ENCODE measurements at places on chromosomes 5 and 9. TPM values are rescaled to one million over a fixed set of nuclear protein-coding genes. Genes with fewer than 3 reads are reported as not detected.

- H3K36me3 ChIP-seq, result no peaks in the 10 kb centered on the region
- peaks cover 6% of the 10 kb centered on the region for H3K4me1 ChIP-seq
- H3K4me3 ChIP-seq, result no peak overlapping the region
- H3K27ac ChIP-seq, result peak overlapping the region; percentile 37
These were observed 302.9 kb upstream of the PAPPA start for GRCh38 chr9:115850548-115851304.

BTNL3 gene
- total RNA-seq, result not detected

PCDHA9 gene
- total RNA-seq, result under 0.01 TPM

GRCh38 chr5:80753712-80754111 is 98.9 kb upstream of the DHFR start:
- peaks cover 2% of the 10 kb centered on the region for H3K36me3 ChIP-seq
- DNase-seq, result no peak
- H3K4me1 ChIP-seq, result 0 out of 2 replicates have a peak, but pooled peaks cover 2% of the 10 kb centered on the region
- H3K4me3 ChIP-seq, result no peak overlapping the region

DNA sequence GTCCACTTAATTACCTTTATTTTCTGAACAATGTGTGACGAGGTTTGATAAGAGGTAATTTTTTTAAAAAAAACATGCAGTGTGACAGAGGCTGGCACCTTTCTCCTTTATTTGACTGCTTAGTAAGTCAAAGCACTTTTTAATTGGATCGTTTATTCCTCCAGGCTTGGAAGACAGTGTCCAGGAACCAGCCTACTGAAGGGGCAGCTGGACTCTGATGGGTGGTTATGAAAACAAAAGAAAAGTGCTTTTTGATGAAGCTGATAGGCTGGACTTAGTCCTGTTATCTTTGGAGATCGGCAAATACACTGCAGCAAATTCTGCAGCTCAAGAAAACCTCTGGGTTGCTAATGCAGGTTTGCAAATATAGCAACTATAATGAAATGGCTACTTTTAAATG is 141.7 kb downstream of the DCP2 start:
- no peak overlapping the region for H3K4me3 ChIP-seq
- H3K27ac ChIP-seq, result no peak overlapping the region
- no peak for DNase-seq
- no peaks in the 10 kb centered on the region for H3K27me3 ChIP-seq
- H3K4me1 ChIP-seq, result peaks cover 18% of the 10 kb centered on the region

- peak; percentile 49 for DNase-seq
- H3K36me3 ChIP-seq, result no peaks in the 10 kb centered on the region
- no peak overlapping the region for H3K4me3 ChIP-seq
- H3K27ac ChIP-seq, result no peak overlapping the region
- no peaks in the 10 kb centered on the region for H3K27me3 ChIP-seq
These were observed 119.5 kb upstream of the MTAP start for GRCh38 chr9:21682981-21683380.

DNA sequence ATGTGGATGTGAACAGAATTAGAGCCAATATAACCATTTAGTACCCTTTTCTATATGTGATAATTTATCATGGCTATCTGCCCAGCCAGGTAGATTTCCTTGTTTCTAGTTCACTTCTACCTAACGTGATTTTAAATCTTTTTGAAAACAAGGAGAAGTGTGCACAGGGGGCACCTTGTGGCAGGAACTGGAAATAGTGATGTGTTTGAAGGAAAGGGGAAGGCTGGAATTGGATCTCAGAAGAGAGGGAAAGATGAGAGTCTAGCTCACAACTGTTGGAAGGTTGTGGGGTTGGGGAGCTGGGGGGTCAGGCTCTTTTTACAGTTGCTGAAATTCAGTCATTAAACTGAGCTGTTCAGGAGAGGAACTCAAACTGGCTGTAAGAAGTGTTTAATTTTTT is 219.5 kb downstream of the KCTD16 start:
- H3K4me3 ChIP-seq, result no peak overlapping the region
- no peaks in the 10 kb centered on the region for H3K4me1 ChIP-seq
- H3K27ac ChIP-seq, result no peak overlapping the region
- peak; percentile 0 for DNase-seq
- no peaks in the 10 kb centered on the region for H3K27me3 ChIP-seq

GRCh38 chr9:21402386-21403251 is 6.3 kb upstream of the IFNA8 start:
- no peak overlapping the region for H3K27ac ChIP-seq
- DNase-seq, result no peak
- H3K4me3 ChIP-seq, result no peak overlapping the region
- no peaks in the 10 kb centered on the region for H3K36me3 ChIP-seq
- H3K27me3 ChIP-seq, result peaks cover 45% of the 10 kb centered on the region
- no peaks in the 10 kb centered on the region for H3K4me1 ChIP-seq

- no peak for DNase-seq
- no peaks in the 10 kb centered on the region for H3K27me3 ChIP-seq
- no peaks in the 10 kb centered on the region for H3K36me3 ChIP-seq
- peak overlapping the region; percentile 95 for H3K27ac ChIP-seq
- H3K4me1 ChIP-seq, result peaks cover 43% of the 10 kb centered on the region
These were observed 146.2 kb upstream of the DMRT1 start for GRCh38 chr9:695252-695651.

- H3K36me3 ChIP-seq, result no peaks in the 10 kb centered on the region
- no peak overlapping the region for H3K4me3 ChIP-seq
- no peak overlapping the region for H3K27ac ChIP-seq
- DNase-seq, result no peak
- H3K4me1 ChIP-seq, result peaks cover 11% of the 10 kb centered on the region
- H3K27me3 ChIP-seq, result no peaks in the 10 kb centered on the region
These were observed 104.1 kb upstream of the SPRY4 start for GRCh38 chr5:142428773-142429473.

- H3K4me3 ChIP-seq, result no peak overlapping the region
- no peaks in the 10 kb centered on the region for H3K36me3 ChIP-seq
- peak; percentile 10 for DNase-seq
- no peaks in the 10 kb centered on the region for H3K4me1 ChIP-seq
- no peaks in the 10 kb centered on the region for H3K27me3 ChIP-seq
- no peak overlapping the region for H3K27ac ChIP-seq
These were observed 568.5 kb upstream of the RIOK2 start for GRCh38 chr5:97751540-97751939.

CD72 gene
- 0.36 TPM for total RNA-seq

C1QTNF2 gene
- total RNA-seq, result 0.72 TPM

CTNNAL1 gene
- 186 TPM for total RNA-seq

SLIT3 gene
- total RNA-seq, result 0.18 TPM

SPINK13 gene
- not detected for total RNA-seq

GARIN3 gene
- not detected for total RNA-seq

GRCh38 chr9:84600739-84601138 is 68.8 kb upstream of the NTRK2 start:
- H3K4me3 ChIP-seq, result no peak overlapping the region
- H3K27ac ChIP-seq, result no peak overlapping the region
- H3K36me3 ChIP-seq, result no peaks in the 10 kb centered on the region
- DNase-seq, result no peak

GRCh38 chr9:16031486-16031885 is 478.6 kb downstream of the CCDC171 start:
- H3K4me3 ChIP-seq, result no peak overlapping the region
- DNase-seq, result no peak
- H3K4me1 ChIP-seq, result peaks cover 27% of the 10 kb centered on the region
- H3K36me3 ChIP-seq, result no peaks in the 10 kb centered on the region
- no peaks in the 10 kb centered on the region for H3K27me3 ChIP-seq

GRCh38 chr9:13865869-13866268 is 448.1 kb downstream of the NFIB start:
- DNase-seq, result no peak
- no peaks in the 10 kb centered on the region for H3K36me3 ChIP-seq
- no peaks in the 10 kb centered on the region for H3K4me1 ChIP-seq
- no peaks in the 10 kb centered on the region for H3K27me3 ChIP-seq
- no peak overlapping the region for H3K27ac ChIP-seq

DNA sequence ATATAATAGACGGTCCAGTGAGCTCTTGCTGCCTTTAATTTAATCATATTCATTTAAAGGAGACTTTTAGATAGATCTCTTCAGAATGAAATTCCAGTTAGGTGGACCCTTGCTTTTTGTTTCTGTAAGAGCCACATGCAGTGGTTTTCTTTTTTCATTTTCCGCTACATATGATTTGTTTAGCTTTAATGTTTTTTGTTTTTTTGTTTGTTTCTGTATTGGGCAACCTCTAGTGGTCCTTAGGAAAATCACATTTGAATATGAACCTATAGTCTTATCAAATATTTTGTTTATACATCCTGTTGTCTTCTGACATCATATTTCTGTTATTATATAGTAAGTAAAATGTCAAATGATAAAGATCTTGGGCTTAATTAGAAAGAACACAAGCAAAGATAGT is 150.8 kb downstream of the HACD4 start:
- H3K4me3 ChIP-seq, result no peak overlapping the region
- H3K27ac ChIP-seq, result no peak overlapping the region
- H3K27me3 ChIP-seq, result no peaks in the 10 kb centered on the region
- H3K4me1 ChIP-seq, result no peaks in the 10 kb centered on the region
- no peak for DNase-seq

PRR16 gene
- total RNA-seq, result 10.6 TPM

DNA sequence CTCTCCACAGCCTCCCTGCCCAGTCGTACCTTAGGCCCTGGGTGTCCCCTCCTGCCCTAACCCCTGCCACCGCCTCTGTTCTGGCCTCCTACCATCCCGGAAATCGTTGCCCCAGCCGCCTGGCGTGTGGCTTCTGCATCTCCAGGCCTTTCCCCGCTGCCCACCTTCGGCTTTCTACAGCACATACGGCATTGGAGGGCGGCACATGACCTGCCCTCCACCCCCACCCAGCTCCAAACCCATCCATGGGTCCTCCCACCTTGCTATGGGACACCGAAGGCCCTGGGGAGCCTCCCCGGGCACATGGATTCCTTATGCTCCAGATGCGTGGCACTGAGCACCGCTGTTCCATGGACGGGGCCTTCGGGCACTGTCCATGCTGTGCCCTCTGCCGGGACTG is 32.0 kb downstream of the FGF18 start:
- no peaks in the 10 kb centered on the region for H3K27me3 ChIP-seq
- H3K4me1 ChIP-seq, result peaks cover 6% of the 10 kb centered on the region
- DNase-seq, result no peak
- peak overlapping the region; percentile 25 for H3K27ac ChIP-seq

- H3K4me1 ChIP-seq, result no peaks in the 10 kb centered on the region
- no peaks in the 10 kb centered on the region for H3K27me3 ChIP-seq
- no peak overlapping the region for H3K27ac ChIP-seq
- DNase-seq, result no peak
- no peaks in the 10 kb centered on the region for H3K36me3 ChIP-seq
These were observed 173.4 kb upstream of the PANK3 start for GRCh38 chr5:168752416-168753190.

SLCO6A1 gene
- total RNA-seq, result not detected

DNA sequence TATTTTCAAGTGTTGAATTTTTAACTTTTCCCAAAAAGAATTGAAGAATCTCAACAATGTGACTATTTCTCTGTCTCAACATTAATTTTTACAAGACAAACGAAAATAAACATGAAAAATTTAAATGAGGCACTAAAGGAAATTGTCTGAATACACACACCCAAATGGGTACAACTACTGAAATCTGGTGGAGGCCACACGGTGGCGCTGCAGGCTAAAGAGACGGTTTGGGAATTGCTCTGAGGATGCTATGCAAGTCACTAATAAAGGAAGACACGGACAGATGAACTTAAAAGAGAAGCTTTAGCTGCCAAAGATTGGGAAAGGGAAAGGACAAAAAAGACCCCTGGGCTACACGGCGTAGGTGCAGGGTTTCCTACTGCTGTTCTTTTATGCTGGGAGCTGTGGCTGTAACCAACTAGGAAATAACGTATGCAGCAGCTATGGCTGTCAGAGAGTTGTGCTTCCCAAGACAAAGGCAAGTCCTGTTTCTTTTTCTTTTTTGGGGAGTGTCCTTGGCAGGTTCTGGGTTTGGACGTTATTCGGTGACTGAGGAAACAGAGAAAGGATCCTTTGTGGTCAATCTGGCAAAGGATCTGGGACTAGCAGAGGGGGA is at the start of gene PCDHB10:
PCDHB10 (plus strand) TSS at position 244 of the 616 bp plus-strand sequence; CDS start at position 444, 200 bp downstream.
- no peaks in the 10 kb centered on the region for H3K4me1 ChIP-seq
- no peaks in the 10 kb centered on the region for H3K36me3 ChIP-seq
- H3K4me3 ChIP-seq, result peak within 1 kb of the TSS; percentile 58
- no peaks in the 10 kb centered on the region for H3K27me3 ChIP-seq
- DNase-seq, result peak; percentile 5

GRCh38 chr9:129885670-129886106 is 50.4 kb downstream of the USP20 start:
- H3K4me1 ChIP-seq, result peaks cover 28% of the 10 kb centered on the region
- peak overlapping the region; percentile 10 for H3K27ac ChIP-seq
- DNase-seq, result peak; percentile 89
- no peak overlapping the region for H3K4me3 ChIP-seq
- H3K27me3 ChIP-seq, result no peaks in the 10 kb centered on the region

NREP gene
- total RNA-seq, result 234 TPM

DNA sequence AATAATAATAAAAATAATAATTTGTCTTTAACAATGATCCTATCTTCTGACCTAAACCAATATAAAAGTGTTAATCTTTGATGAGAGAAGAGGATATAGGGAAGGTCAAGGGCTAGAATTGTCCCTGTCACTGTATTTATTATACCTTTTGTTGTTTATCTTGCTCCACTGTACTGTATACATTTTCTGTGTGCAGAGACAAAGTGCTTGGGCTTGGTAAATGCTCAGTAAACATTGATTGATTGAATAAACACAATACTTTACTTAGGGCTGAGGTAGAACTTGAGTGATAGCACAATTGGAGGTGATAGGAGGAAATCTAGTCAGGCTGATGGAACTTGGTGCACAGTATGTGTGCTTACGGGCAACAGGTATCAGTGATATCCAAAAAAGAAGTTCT is 161.2 kb downstream of the ARRDC3 start:
- H3K27me3 ChIP-seq, result no peaks in the 10 kb centered on the region
- H3K27ac ChIP-seq, result no peak overlapping the region
- H3K4me3 ChIP-seq, result no peak overlapping the region
- H3K4me1 ChIP-seq, result peaks cover 2% of the 10 kb centered on the region
- no peaks in the 10 kb centered on the region for H3K36me3 ChIP-seq

AGXT2 gene
- total RNA-seq, result not detected

LCN10 gene
- total RNA-seq, result not detected

GRCh38 chr9:137459601-137460362 is 648 bp upstream of the NSMF start:
- peaks cover 20% of the 10 kb centered on the region for H3K36me3 ChIP-seq
- DNase-seq, result no peak
- peaks cover 18% of the 10 kb centered on the region for H3K4me1 ChIP-seq
- H3K4me3 ChIP-seq, result peak overlapping the region; percentile 13
- no peaks in the 10 kb centered on the region for H3K27me3 ChIP-seq
- peak overlapping the region; percentile 84 for H3K27ac ChIP-seq
